ENCODE measurements at places on chromosomes 6 and 20.

- no peak for DNase-seq
These were observed 16.8 kb downstream of the MRAP2 start for GRCh38 chr6:84050408-84050807.

- DNase-seq = no peak
These were observed 6.7 kb downstream of the RAET1G start for GRCh38 chr6:149915970-149916865.

GRCh38 chr20:54172856-54173652, 732 bp downstream of the CYP24A1 start:
- DNase-seq = no peak

DNA sequence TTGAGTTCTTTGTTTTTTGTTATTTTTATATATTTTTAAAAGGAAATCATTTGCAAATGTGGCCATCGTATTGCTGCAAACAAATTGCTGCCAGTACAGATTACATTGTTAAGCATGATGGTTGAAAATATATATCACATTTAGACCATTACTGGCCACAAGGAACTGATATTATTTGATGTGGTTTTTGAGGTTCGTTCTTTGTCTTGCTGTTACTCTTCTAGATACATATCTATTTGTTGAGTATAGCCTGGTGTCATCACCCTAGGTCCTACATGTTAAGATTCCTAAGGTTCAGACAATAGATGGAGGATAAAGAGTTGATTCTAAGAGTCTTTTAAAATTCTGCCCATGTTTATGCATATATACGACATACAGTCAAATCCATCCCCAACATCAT, 306.0 kb downstream of the FARS2 start:
- DNase-seq = no peak

DNA sequence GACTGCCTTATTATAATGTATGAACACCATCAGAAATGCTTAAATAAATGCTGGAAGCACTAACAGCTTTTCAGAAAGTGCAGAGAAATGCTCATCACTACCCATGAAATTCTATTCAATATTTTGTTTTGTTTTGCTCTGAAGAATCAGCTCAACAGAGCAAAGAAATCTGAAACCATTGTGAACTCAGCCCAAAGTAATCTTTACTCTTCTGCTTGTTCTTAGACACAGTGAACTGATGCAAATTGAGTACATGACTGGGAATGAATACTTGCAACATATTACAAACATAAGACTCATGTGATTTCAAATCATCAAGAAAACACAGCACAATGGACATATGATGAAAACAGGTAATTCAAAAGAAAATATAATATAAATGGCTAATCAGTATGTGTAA, 404.6 kb upstream of the OPRM1 start:
- DNase-seq = no peak

DNA sequence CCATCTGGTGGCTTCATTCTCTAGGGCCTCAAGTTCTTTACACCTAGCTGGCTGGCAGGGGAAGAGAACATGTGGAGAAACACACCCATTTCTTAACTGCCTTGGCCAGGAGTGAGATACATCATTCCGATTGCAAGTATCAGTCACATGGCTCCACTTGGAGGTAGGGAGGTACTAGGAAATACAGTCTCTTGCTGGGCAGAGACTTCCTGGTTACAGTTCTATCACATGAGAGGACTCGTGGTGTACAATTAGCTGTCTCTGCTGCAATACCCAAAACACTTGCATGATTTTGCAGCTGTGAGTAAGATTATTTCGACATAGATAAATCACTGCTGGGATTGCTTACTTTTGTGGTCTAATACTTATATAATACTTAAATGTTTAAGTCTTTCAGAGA, 51.1 kb downstream of the GTF2H5 start:
- DNase-seq = no peak

- DNase-seq = no peak
These were observed 627.9 kb downstream of the PRKN start for GRCh38 chr6:162099685-162100084.

DNA sequence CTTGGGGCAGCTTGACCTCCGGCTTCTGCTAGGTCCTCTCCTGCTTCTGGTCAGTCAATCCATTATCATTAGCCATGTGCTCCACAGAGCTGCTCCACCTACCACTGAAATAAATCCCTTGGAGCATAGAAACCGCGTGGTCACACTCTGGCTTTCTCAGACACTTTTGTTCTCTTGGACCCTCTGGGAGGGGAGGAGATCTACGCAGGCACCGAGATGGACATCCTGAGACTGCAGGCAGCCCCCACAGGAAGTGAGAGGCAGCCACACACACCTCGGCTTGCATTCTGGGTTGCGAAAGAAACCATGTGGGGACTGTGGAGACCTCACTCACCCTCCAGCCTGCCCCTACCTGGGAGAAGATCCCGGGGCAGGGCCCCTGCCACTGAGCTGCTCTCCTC, 79.5 kb downstream of the FYN start:
- peak; percentile 79 for DNase-seq

GRCh38 chr20:51365670-51366069, 176.8 kb downstream of the NFATC2 start:
- DNase-seq = no peak

DNA sequence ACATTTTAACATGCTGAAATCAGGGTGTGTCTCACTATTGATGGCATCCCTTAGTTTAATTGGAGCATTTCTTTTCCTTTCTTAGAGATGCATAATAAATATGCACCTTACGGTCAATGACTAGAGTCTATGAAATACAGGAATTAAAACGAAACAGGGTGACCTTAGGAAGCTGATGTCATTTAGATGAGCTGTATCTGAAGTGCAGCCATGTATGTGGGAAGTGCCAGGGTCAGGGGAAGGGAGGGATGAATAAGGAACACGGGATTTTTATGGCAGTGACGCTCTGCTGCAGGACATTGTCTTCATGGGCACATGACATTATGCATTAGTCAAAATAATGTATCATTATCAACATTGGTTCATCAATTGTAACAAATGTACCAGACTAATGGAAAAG, 84.0 kb downstream of the AGPAT4 start:
- no peak for DNase-seq

DNA sequence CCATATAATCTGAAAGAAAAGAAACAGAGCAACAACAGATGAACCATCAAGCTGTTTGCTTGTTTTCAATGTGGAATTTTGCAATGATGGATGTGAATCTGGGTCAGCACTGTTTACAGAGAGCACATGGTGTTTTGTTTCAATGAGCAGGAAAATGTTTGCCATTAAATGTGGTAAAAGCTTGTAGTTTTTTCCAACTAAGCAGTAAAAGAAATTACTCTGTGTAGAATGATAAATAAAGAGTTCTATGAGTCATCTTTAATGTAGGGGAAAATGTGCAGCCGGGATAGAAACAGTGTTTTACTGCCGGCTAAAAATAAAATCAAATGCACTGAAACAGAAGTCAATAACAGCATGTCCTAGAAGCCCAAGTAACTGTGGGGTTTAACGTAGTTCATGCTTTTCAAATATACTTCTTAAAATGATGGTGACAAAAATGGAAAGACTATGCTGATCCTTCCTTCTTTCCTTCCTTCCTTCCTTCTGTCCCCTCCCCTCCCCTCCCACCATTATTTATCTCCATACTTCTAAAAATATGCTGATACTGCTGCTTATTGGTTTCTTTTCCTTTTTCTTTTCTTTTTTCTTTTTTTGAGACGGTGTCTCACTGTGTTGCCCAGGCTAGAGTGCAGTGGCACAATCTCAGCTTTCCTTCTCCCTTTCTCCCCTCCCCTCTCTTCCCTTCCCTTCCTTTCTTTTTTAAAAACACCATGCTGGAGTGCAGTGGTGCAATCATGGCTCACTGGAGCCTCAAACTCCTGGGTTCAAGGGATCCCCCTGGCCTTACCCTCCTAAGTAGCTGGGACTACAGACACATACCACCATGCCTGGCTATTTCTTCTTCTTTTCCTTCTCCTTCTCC, 6.3 kb upstream of the NAA20 start:
- DNase-seq = no peak

DNA sequence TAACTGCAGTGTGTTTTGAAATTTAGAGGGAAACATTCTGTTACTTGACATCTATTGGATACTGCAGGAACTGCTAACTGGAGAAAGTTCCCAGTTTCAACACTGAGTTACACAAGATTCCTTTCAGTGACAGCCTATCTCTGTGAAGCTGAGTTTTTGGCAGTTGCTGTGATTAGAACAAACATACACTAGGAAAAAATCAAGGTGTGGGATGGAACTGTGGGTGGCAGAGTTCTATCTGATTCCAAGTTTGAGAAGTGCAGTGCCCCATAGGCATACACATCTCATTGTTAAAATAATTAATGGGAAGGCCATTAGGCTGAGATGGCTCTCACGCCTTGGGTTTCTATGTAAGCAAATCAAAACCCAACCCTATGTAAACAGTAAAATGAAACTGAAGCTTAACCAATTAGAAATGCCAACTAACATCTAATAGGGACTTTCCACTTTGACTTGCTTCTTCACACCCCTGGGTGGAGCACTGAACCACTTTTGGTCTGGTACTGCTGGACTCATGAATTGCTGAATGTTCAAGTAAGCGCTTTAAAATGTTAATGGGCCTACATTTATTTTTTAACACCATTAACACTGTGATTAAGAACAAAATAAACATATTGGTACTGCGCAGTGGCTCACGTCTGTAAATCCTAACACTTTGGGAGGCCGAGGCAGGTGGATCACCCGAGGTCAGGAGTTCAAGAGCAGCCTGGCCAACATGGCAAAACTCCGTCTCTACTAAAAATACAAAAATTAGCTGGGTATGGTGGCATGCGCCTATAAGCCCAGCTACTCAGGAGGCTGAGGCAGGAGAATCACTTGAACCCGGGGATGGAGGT, 55.2 kb upstream of the TBC1D7 start:
- no peak for DNase-seq

DNA sequence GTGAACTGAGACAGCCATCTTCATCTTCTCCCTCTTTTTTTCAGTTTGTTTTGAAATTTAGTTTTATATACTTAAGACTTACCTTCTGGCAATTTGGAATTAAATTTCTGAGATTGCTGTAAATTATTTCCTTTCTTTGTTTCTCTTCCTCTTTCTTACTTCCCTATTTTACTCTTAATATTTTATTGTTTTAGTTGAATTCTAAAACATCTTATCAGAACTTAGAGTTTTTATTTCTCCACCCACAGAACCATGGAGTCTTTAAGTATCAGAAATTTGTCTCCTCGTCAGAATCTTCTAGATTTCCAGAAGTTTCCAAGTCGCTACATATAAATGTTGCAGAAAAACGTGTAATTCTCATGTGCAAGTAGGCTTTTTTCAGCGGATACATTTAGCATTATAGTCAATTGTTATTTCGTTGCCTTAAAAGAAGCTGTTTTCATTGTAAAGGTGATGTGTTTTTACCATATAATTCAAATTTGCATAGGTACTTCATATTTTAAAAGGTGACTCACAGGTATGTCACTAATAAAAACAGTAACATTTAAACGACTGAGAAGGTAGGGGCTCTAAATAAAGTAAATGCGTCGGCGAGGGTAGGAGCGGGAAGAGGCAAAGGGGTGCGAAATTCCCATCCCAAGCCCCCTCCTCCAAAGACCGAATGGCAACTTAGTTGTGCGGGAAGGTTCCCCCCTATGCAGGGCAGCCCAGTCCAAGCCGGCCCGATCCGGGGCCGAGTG, 866 bp upstream of the MYO6 start:
- DNase-seq = no peak

- no peak for DNase-seq
These were observed 672.4 kb upstream of the MARCKS start for GRCh38 chr6:113184736-113185135.

DNA sequence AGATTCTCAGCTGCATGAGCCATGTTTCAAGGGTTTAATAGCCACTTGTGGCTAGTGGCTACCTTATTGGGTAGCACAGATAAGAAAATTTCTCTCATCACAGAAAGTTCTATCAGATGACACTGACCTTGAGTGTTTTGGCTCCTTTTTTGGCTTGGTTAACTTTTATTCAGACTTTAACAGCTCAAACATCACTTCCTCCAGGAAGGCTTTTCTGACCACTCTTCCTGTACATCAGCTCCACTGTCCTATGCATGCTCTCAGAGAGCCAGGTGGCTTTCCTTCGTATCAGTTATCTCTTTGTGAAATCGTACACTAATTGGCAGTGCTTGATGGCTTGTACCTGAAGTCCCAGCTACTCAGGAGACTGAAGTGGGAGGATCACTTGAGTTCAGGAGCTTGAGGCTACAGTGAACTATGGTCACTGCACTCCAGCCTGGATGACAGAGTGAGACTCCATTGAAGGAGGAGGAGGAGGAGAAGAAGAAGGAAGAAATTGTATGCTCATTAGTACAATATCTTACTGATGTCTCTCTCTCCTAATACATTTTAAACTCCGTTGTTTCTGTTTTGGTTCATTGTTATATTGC, 10.7 kb downstream of the MAFB start:
- no peak for DNase-seq

DNA sequence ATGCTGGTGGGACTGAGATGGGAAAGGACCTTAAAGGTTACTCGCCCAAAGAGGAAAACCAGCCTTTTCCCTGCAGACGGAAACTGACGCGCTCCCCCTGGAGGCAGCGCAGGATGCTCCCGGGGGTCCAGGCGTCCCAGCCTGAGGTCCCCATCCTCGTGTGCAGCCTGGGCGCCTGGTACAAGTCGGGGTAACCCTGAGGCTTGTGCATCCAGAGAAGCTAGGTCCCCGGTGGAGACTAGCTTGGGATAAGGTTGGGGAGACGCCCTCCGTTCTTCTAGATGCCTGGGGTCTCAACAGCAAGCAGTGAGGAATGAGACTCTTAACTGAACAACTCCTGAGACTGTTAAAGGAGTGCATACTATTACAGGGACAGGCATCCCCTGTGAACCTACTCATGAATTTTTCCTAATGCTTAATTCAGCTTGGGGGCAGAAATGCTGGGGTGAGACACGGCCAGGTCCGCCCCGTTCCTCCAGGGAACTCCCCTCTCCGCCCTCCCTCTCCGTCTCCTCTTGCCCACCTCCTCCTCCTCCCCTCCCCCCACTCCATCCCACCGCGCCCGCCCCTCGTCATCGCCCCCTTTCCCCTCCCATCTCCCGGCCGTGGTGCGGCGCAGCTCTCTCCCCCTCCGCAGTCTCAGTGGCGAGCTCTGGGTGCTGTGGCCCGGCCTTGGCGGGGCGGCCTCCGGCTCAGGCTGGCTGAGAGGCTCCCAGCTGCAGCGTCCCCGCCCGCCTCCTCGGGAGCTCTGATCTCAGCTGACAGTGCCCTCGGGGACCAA, at the start of gene PRSS35:
PRSS35 (plus strand) TSS at position 634 of the 781 bp plus-strand sequence. CDS start 10,908 bp downstream, outside the sequence.
- DNase-seq = no peak

GRCh38 chr6:54194067-54194466, 82.8 kb downstream of the MLIP start:
- no peak for DNase-seq

- no peak for DNase-seq
These were observed 12.3 kb downstream of the MTCH1 start for GRCh38 chr6:36973647-36974046.

DNA sequence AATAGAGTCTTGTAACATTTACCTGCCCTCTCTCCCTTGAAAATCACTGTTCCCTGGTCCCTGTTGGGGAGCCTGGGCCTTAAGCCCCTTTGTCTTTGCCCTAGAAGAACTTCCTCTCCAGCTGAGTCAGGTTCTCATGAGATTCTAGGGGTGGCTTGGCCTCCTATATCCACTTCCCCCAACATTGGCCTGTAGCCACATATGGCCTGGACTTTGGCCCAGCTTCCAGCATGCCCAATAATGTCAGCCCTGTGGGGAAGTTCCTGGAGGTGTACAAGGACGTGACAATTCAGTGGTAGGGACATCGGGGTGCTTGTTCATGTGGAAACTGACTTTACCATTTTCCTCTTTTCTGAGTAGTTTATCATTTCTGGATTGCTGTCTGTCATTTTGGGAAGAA, 17.2 kb upstream of the MAS1L start:
- DNase-seq = no peak

GRCh38 chr6:24721461-24722215, 2.7 kb upstream of the C6orf62 start:
- no peak for DNase-seq

- no peak for DNase-seq
These were observed 52.3 kb downstream of the SOBP start for GRCh38 chr6:107542192-107542668.
